ENCODE measurements at places on chromosomes 7 and 10.
A peak's percentile ranks its signal among the peaks of the same experiment; 100 is the strongest.

- no peak for ATAC-seq
Measured at GRCh38 chr7:22481726-22482125, 18.3 kb downstream of the STEAP1B start.

- no peak for ATAC-seq
Measured at GRCh38 chr7:6651851-6652445, 14.8 kb downstream of the ZNF316 start.

- peak; percentile 88 for ATAC-seq
Measured at GRCh38 chr7:6437251-6437650, 10.5 kb downstream of the DAGLB start.

- no peak for ATAC-seq
Measured at GRCh38 chr7:24502135-24502488, 71.1 kb upstream of the PALS2 start.

- ATAC-seq = no peak
Measured at GRCh38 chr7:3592401-3593134, 291.5 kb downstream of the SDK1 start.

GRCh38 chr7:141975806-141976523 lies 2.4 kb upstream of the TAS2R38 start:
- ATAC-seq = peak; percentile 88

DNA sequence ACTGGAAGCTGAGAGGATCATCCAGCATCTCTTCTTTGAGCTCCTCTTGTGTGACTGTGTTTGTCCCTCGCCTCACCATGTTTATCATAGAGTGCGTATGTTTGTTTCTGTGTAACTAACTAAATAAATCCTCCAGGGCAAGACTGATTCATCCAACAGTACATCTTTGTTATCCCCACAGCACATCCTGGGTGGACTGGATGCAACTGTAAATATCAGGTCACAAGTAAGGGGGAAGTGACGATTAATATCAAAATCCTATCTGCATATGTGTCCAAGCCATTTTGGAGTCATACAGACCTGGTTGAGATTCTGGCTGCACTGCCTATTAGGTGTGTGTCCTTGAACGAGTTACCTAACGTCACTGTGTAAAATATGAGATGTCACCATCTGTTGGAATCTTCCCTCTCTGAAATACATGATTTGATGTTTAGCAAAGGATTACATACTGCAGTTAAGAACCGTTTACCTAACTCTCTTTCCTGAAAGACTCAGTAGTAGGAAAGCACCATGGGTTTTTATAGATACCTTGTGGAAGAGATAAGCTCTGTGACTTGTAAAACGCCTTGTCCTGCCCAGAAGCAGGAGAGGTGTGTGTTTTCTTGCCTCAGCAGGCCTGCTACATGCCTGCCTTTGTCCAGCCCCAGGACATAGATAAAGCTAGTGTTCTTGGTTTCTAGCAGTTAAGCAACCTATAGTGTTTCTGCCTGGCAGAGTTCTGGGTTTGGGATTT lies 25.8 kb downstream of the WBP1L start:
- no peak for ATAC-seq

DNA sequence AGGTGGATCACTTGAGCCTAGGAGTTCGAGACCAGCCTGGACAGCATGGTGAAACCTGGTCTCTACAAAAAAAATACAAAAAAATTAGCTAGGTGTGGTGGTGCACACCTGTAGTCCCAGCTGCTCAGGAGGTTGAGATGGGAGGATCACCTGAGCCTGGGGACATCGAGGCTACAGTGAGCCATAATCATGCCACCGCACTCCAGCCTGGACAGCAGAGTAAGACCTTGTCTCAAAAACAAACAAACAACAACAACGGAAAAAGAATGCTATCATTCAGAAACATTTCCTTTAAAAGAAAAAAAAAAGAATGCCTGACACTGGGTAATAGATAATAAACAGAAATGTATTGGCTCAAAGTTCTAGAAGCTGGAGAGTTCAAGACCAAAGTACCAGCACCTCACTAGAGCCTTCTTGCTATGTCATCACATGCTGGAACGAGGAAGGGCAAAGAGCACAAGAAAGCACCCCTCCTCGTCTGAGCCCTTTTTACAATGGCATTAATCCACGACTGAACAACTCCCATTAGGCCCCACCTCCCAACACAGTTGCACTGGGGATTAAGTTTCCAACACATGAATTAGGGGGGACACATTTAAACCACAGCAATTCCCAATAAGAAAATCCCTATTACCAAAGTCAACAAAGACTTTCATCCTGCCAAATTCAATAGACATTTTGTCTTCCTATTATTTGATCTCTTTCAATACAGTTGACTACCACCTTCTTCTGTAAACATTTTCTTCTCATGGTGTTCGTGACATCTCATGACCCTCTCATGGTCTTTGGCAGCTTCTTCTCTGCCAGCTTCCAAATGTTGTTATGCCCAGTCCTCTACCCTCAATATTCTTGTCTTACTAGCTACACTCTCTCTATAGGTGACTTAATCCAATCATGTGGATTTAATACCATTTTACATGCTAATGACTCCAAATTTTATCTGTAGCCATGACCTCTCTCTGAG lies 20.0 kb downstream of the AKR1D1 start:
- no peak for ATAC-seq

- no peak for ATAC-seq
Measured at GRCh38 chr7:100793806-100794660, 33.3 kb downstream of the EPHB4 start.

- no peak for ATAC-seq
Measured at GRCh38 chr10:13632440-13632839, 45.7 kb downstream of the PRPF18 start.

- ATAC-seq = no peak
Measured at GRCh38 chr10:124829447-124830115, 28.0 kb downstream of the ABRAXAS2 start.

DNA sequence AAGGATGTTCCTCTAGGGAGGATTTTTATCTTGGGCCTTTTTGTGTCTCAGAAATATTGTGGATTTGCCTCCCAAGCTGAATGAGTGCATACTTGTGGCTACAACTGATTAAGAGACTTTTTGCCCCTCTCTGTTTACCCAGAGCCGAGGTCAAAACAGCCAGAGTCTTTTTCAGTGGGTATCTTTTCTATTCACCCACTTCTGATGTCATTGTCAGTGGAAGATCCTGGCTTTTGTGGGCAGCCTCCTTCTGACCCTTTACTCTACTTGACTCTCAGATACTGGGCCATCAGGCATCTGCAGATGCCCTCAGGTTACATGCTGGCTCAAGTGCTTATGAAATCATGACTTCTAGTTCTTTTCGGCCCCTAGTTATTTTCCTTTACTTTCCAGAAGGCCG lies 19.6 kb upstream of the PIP4K2A start:
- ATAC-seq = no peak

GRCh38 chr7:139562491-139562890 lies 39.0 kb downstream of the CLEC2L start:
- ATAC-seq = no peak

DNA sequence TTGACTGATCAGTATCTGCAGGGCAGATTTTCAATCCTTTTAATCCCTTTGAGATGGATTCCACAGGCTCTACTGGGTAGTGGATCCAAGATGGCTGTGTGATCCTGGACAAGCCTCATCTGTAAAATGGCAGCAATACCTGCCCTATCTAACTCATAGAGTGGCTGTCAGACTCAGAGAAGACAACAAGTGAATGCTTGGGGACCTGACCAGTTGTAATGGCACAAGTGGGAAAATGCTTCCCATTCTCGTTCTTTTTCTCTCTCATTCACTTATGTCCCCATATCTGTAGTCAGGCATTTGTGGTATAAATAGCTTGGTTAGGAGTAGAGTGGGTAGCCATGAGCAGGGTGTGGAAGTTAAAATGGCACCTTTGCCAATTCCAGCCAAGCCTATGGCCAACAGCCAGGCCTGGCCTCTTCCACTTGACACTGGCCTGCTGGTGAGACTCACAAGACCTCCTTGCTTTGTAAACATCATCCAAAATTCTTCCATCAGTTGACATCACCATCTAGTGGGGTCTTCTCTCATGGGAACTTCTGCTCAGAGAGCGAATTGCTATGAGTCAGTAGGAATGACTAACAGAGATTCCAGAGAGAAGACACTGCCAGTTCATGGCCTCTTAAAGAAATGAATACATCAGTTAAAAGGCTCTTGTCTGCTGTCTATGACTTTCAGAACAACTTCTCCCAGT lies 150.1 kb downstream of the PLPP4 start:
- no peak for ATAC-seq

DNA sequence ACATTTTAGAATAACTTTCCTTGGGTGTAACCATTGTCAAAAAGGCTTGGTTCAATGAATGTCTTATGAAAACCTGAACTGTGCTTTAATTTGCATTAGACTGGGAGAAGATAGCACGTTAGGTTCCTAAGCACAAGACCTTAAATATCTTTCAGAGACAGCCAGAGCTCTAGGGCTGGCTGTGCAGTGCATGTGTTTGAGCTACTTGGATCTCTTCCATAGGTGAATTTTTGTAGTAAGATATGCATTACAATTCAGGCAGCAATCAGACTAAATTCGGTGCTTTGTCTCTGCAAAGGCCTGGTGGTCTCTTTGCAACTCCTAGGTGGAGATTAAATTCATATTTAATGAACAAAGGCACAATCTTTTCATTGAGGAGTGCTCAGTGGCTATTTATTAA lies 192.0 kb downstream of the ZNF438 start:
- no peak for ATAC-seq

GRCh38 chr10:79547973-79548372 lies 12.2 kb downstream of the SFTPA2 start:
- peak; percentile 85 for ATAC-seq

DNA sequence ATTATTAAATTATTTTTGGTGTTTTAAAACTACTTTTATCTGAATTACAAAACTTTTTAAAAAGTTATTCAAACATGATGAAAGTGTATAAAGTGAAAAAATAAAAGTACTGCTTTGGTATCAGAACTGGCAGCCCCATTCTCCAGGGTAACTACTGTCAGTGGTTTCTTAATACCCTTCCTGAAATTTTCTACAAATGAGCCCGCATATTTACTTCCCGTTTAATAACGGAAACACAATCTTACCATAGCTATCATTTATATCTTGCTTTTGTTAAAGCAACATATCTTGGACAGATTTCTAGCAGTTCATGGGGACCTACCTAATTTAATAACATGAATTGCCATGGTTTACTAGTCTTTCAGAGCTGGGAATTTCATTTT lies 249.9 kb downstream of the RNLS start:
- ATAC-seq = no peak

DNA sequence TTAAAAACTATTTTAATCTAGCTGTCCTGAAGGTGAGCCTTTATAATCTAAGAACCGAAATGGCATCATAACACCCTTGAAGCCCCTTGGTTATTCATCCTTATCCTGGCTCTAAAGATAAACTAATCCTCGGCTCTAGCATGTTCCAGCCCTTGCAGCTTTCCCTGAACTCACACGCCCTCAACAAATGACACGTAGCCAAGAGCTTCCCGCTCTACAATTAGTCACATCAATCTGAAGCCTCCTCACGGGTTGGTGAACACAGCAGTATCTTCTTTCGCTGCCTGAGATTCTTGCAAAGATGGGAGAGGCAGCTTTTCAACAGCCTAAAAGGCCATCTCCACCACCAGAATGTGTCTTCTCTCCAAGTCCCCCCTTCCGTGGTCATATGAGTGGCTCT lies 4.1 kb downstream of the FRMD4A start:
- ATAC-seq = no peak

- no peak for ATAC-seq
Measured at GRCh38 chr7:105788816-105789349, 87.5 kb downstream of the ATXN7L1 start.

DNA sequence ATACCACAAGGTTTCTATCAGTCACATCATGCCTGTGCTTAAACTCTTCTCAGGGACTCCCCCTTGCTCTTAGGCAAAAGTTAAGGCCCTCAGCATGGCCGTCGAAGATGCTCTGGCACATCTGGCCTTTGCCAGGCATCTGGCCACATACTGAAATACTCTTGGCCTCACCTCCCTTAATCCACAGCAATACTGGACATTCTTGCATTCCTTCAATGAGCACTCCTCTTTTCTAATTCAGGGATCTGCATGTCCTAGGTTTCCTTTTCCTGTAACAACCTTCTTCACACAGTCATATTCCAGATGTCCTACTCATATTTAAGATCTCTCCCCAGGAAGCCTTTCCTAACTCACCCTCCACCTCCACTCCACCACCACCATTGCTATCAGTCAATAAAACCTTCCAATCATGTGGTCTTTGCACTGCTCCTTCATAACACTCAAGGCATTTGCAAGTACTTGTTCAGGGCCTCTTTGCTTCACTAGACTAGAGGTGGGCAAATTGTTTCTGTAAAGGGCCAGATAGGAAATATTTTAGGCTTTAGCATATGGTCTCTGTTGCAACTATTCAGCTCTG lies 216.6 kb downstream of the KCNMA1 start:
- ATAC-seq = no peak

DNA sequence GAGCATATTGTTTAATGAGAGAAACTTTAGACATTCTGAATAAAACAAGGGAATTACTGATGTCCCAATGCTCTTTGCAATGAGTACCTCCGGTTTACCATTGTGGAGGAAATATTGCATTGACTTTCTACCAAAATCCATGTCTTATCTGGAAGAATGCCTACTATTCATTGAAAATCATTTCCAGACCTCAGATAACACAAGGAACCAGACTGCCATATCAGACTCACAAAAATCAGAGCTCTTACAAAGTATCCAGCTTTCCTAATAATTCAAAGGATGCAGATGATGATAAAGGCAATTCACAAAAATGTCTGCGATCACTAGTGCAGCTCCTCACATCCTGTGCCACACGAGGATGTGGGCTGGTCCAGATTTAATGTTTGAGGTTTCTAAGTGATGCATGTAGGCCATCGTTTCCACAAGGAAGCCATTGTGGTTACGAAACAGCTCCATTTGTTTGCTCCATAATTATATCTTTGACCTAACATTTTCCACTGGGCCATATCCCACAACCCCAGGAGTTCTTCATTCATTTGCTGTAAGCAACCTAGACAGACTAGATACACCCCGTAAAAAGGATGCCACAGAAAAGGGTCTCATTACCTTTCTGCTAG lies 831.1 kb upstream of the C7orf33 start:
- no peak for ATAC-seq
